ENCODE measurements at places on chromosomes 2 and 18.

DNA sequence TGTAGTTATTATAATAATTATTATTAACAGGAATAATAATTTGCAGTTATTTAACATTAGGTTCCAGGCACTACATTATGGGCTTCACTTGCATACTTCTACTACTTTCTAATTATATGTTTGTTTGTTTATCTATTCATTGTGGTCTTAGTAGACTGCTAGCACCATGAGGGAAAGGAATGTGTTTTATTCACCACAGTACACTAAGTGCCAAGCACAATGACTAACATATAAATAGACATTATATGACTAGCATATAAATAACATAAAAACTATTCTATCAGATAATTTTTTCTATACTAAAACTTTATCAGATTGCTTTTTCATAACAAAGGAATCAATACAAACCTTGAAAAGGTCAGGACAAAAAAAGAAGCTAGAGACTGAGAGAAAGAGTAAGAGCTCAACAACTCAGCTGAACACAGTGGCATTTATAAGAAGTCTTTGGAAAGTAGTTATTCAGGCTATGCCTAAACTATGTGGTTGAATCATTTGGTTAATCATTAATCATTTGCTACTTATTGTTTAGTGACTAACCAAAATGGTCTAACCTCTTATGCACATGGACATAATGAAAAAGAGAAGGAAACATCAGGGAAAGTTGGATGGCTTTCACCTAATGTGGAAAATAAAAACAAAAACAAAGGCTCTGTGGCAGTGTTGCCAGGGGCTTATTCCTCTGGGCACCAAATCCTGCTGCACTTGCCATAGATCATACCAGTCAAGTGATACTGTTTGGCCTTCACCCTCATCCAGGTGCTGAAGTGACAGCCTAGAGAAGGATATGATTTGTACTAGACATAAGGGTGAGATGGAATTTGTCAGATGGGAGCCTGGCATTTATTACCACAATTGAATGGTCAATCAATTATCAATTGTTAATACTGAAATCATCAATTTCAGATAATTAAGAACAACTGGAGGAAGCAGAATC is 174.9 kb downstream of the ETAA1 start:
- no peak for DNase-seq

DNA sequence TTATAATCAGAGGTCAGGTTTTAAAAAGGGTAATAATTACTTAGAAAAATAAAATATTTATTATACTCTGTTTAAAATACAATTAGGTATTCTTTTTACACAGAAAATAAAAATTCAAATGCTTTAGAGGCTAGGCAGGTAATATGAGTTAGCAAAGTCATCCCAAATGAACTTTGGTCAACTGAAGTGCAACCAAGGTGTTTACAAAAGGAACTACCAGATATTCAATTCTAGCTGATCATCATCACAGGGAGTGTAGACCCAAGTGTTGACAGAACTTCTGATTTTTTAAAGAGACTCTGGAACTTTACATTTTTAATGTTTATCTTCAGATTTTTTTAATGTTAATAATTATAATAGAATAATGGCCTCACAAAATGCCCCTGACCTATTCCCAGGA is 59.3 kb upstream of the COL5A2 start:
- DNase-seq, result no peak

GRCh38 chr2:240159251-240159839 is 18.9 kb upstream of the OTOS start:
- DNase-seq, result no peak

DNA sequence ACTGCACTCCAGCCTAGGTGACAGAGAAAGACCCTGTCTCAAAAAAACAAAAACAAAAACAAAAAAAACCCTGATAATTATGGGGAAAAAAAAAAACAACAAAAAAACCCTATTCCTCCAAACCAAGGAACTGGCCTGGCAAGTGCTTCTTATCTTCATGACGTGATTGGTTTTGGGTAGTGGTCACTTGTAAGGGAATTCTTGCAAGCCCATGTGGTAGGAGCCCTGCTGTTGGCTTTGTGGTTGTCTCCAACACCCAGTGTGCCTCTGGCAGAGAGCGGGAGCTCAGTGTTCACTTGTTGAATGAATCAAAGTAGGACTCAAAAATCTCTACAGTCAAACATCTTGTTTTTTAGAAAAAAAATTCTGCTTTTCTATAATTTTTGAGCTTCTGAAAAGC is 6.0 kb downstream of the GALM start:
- no peak for DNase-seq

GRCh38 chr2:241776336-241777169 is at the start of gene GAL3ST2:
TSS of gene GAL3ST2 (plus strand) at chr2:241776822. CDS start at chr2:241776956, 134 bp downstream.
- no peak for DNase-seq

DNA sequence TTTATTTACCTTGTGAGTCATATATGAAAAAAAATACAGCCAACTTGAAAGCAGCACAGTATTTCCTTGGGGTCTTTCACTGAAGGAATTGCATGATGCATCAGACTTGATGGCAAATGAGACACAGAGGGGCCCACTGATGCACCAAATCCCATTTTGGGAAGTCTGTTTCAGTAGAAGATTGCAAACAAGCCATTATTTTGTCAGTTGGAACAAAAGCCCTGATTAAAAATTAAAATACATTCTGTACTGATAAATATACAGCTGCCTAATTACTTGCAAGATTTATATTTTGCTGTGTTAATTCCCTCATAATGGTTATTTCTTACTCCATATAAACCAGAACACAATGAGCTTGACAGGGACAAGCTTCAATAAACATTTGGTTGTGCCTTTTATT is 370.4 kb downstream of the SUCLG1 start:
- no peak for DNase-seq

DNA sequence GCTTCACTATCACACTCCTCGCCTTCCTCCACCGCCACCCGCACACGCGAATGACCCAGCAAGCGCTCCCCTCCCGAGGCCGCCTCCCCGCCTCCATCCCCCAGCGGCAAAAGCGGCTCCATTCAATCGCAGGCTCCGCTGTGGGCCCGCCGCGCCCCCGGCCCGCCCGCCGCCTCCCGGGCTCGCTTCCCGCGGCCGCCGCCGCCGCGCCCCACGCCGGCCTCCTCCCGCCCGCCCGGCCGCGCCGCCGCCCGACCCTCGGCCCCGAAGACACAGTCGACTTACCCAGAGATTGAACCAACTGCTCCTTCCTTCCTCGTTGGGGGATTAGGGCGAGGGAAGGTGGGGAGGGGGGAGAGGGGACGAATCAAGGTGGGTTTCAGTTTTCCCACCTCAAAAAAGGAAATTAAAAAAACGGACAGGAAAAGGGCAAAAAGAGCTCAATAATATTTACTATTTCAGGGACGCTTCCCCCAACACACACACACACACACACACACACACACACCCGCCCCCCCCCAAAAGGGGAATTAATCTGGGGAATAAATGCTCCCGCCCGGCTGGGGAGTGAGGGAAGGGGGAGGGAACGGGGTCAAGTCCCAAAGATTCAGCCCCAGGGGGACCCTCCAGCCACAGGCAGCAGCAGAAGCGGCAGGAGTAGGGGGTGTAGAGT is 743 bp downstream of the XPO1 start:
- DNase-seq, result peak; percentile 19

GRCh38 chr2:81068144-81068543 is 763.6 kb upstream of the LRRTM1 start:
- DNase-seq, result no peak

- no peak for DNase-seq
Measured at GRCh38 chr18:55443776-55444175, 144.2 kb downstream of the TCF4 start.

- no peak for DNase-seq
Measured at GRCh38 chr2:42960842-42961180, 168.4 kb upstream of the HAAO start.

DNA sequence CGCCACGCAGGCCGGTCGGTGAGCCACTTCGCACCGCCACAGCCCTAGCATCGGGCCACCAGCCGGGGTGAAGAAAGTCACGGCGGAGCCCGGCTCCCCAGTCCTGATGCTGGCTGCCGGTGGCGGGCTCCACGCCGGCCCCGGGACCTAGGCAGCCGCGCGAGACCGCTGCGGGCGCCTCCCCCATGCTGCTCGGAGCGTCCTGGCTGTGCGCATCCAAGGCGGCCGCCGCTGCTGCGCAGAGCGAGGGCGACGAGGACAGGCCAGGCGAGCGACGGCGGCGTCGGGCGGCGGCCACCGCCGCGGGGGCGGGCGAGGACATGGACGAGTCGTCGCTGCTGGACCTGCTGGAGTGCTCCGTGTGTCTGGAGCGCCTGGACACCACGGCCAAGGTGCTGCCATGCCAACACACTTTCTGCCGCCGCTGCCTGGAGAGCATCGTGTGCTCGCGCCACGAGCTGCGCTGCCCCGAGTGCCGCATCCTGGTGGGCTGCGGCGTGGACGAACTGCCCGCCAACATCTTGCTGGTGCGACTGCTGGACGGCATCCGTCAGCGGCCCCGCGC is 433 bp downstream of the SH3RF3 start:
- no peak for DNase-seq

Data from stimulated activated CD8-positive, alpha-beta memory T cell treated with anti-CD3 and anti-CD28 coated beads, Interleukin-15, amount 100 ng/mL, for 24 hours (primary cell).